Activated CD8-positive, alpha-beta T cell treated with anti-CD3 and anti-CD28 coated beads, Interleukin-2, amount 10 ng/mL, durations not matched to agents 7 days and 5 days (primary cell): ENCODE measurements at places on chromosomes 1 and 21. TPM values are rescaled to one million over a fixed set of nuclear protein-coding genes. Genes with fewer than 3 reads are reported as not detected.
A peak's percentile ranks its signal among the peaks of the same experiment; 100 is the strongest.

DNA sequence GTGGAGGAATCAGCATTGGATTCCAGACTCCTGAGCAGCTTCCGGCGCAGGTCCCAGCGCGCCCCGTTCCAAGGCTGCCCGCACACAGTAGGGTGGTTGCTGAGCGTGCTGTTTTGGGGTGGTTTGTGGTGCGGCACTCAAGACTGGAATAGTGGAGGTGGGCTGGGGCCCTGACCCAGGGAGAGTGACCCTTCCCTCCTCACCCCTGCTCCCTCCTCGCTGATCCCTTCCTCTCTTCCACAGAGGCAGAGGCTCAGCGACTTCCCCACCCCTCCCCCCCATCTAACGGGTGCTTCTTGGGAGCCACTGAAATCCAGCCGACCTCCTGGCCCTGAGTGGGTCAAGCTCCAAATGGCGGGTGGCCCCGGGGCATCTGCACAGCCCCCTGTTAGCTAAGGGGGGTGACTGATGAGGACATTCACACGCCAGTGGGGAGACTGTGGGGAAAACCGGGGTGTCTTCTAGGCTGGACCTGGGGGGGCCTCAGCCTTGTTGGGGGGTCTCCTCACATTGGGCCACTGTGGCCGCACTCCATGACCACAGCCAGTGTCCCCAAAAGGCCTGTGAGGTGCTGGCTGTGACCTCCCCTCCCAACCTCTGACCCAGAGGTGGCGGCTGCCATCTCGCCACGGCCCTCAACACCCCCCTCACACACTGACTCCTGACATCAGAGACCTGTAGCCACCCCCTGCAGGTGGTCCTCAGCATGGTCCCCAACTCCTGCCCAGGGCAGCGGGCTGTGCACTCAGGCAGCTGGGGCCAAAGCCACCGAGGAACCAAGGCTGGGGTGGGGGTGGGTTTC, 3.9 kb upstream of the HES4 start:
- H3K27me3 ChIP-seq: peaks cover 26% of the 10 kb centered on the region
- no peak overlapping the region for H3K27ac ChIP-seq
- H3K4me1 ChIP-seq: peaks cover 29% of the 10 kb centered on the region
- no peaks in the 10 kb centered on the region for H3K36me3 ChIP-seq

DNA sequence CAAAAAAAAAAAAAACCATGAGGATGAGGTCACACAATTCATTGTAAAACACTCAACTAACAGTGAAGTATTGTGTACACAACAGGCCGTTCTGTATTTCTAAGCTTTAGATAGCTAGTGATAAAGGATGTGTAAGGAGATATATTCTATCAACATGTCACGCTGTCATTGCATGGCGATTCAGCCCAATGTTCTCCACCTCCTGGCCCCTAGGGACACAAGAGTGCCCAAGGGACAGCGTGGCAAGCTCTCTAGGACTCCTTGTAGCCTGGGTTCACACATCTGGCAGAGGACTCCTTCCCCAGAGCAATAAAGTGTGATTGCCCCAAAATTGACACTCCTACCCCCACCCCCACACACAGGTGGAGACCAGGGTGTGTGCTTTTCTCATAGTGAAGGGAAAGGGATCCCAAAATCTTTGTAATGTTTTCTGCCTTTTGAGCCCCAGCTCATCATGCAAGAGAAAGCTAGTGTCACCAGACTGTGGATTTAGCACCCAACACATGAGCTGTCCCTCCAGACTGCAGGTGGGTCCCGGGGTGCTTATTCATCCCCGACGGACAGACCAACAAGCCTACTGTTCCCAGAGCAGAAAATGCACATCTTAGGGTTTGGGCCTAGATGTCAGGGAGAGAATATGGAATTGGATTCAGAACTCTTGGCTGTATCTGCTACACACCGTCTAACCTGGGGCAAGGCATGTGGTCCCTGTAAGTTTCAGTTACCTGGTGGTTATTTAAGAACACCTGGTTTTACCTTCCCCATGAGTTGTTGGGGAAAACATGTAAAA, 11.5 kb downstream of the TMPRSS3 start:
- DNase-seq: no peak
- H3K4me1 ChIP-seq: peaks cover 52% of the 10 kb centered on the region
- H3K27me3 ChIP-seq: no peaks in the 10 kb centered on the region

DNA sequence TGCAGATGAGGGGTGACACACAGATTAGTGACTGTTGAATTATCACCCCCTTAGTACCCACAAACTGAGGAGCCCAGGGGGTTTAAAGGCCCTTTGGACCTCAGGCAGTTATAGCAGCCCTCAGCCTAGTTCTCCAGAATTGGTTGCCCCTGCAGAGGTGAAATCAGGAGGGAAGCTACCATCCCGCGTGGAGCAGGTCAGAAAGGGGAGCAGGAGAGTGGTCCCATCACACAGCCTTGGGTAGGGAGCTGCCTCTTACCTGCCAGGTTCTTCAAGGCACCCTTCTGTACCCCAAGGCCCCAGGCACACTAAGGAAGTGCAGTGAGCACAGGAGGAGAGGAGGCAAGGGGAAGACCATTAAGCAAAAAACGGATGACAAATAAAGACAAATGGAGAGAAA, 121.2 kb upstream of the TNR start:
- no peaks in the 10 kb centered on the region for H3K36me3 ChIP-seq
- H3K27ac ChIP-seq: no peak overlapping the region
- H3K4me3 ChIP-seq: no peak overlapping the region

GRCh38 chr21:45513003-45513717, 29.1 kb downstream of the SLC19A1 start:
- H3K27ac ChIP-seq: peak overlapping the region; percentile 15
- H3K4me3 ChIP-seq: no peak overlapping the region
- H3K4me1 ChIP-seq: peaks cover 15% of the 10 kb centered on the region
- DNase-seq: no peak
- peaks cover 16% of the 10 kb centered on the region for H3K36me3 ChIP-seq
- no peaks in the 10 kb centered on the region for H3K27me3 ChIP-seq

- H3K36me3 ChIP-seq: no peaks in the 10 kb centered on the region
- no peak for DNase-seq
- H3K27ac ChIP-seq: no peak overlapping the region
- no peak overlapping the region for H3K4me3 ChIP-seq
Observed at GRCh38 chr1:21434394-21434793, 5.5 kb upstream of the NBPF3 start.

DNA sequence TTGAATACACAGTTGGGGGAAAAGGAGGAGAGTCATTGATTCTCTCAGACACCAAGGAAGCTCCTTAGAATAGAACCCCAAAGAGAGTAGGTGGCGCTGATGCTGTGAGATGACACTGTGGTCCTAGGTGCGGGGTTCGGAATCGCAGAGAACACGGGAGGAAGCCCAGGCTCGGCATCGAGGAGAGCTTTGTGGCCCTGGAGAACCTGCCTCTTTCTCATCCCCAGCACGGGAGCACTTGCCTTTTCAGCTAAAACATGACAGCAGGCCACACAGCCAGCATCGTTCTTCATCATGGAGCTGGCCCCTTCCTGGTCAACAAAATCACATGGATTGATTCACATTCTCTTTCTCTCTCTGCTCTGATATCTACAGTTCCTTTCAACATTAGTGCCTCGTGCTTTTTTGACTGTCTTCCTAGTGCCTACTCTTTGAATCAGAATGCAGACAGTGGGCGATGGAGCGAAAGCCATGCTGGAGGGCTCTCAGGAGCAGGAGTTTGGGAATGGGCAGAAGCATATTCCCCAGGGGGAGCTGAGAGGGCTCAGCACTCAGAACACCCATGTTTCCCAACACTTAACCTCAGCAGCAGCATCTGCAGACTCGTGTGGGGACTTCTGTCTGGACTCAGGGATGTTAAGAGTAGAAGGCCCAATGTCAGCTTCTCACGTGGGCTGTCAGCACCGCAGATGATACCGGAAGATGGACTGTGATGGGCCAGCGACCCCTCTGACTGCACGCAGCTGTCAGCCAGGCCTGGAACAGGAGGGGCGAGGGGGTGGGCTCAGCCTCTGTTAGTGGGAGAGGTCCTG, 539.4 kb downstream of the KIF26B start:
- H3K27ac ChIP-seq: no peak overlapping the region
- no peaks in the 10 kb centered on the region for H3K36me3 ChIP-seq
- DNase-seq: no peak
- peaks cover 3% of the 10 kb centered on the region for H3K27me3 ChIP-seq

- peaks cover 44% of the 10 kb centered on the region for H3K27me3 ChIP-seq
- no peak overlapping the region for H3K4me3 ChIP-seq
- H3K36me3 ChIP-seq: no peaks in the 10 kb centered on the region
- H3K27ac ChIP-seq: no peak overlapping the region
- no peak for DNase-seq
Observed at GRCh38 chr1:168897249-168897648, 168.2 kb upstream of the DPT start.

DNA sequence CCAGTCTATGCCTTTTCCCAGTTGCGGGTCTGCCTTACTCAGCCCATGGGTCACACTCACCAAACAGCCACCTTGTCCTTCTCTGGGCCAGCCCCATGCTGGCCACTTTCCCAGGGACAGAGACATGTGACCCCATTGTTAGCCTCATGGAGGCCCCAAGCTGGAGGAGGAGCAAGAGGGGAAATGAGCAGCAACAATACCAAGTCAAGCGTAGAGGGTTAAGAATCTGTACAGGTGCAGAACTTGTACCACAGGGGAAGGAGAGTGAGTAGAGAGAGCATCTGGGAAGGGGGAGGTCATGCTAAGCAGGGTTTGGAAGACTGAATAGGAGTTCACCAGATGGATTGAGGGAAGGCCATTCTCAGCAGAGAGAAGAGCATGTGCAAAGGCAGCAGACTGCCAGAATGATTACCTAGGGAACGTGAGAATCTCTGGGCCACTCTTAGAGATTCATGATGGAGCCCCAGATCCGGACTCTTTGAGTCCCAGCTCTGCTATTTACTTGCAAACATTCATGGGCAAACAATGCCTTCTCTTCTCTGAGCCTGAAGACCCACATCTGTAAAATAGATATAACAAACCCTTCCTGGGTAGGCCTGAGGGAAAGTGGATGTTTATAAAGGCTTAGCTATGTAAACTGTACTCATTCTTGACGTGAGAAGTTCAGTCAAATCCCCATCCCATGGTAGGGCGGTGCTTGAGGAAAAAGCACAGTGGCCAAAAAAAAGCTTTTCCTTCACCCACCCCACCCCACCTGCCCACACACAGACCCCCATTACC, 2.8 kb upstream of the SLC2A1 start:
- H3K4me1 ChIP-seq: peaks cover 38% of the 10 kb centered on the region
- H3K27me3 ChIP-seq: peaks cover 7% of the 10 kb centered on the region

GRCh38 chr1:20112279-20113000, 6.9 kb downstream of the PLA2G2D start:
- no peaks in the 10 kb centered on the region for H3K36me3 ChIP-seq
- H3K27me3 ChIP-seq: peaks cover 4% of the 10 kb centered on the region
- no peak overlapping the region for H3K27ac ChIP-seq
- no peaks in the 10 kb centered on the region for H3K4me1 ChIP-seq

DNA sequence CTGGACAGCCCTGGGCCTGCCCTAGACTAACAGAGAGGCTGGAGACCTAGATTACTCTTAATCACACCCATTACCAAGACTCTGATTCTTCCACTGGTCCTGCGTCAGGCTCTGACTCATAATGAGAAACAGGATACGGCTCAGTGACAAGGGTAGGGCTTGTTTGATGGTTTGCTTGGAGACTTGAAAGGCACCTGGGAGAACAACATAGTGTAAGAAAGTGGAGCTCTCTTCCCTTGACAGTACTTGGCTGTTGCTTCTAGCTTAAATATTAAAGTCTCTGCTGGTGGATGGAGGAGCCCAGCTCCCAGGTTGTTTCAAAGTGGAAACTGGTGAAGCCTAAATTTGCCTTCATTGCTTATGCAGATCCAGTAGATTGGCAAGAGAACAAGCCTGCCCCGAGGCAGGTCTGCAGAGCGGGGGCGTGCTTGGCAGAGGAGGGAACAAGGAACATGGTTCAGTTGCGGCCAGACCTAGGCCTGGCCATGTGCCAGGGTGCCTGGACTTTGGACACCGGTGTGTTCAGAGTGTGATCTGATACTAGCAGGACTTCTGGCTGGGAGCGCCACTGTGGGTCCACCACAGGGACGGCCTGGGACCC, 480.6 kb downstream of the CAMTA1 start:
- no peaks in the 10 kb centered on the region for H3K36me3 ChIP-seq
- no peak overlapping the region for H3K4me3 ChIP-seq
- DNase-seq: no peak

GRCh38 chr1:30319765-30320580, 403.4 kb downstream of the MATN1 start:
- H3K4me1 ChIP-seq: no peaks in the 10 kb centered on the region
- H3K27me3 ChIP-seq: no peaks in the 10 kb centered on the region
- no peak for DNase-seq
- no peak overlapping the region for H3K27ac ChIP-seq

DNA sequence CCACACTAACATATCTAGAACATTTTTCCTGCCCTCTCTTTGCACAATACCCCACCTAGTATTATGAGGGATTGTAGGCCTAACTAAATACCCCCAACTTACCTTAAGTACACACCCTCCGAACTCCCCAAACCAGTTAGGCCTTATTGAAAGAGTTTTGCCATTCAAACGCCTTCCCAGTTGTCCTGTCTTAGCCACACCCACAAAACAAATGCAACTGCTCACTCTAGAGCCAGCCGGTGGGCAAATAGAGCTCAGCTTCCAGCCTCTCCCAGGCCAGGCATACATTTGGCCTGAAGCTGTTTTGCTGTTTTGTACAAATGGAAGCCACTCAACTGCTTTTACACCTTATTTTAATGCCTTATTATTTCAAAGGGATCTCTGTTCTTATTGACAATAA, 224.2 kb upstream of the RUNX1 start:
- DNase-seq: no peak
- H3K4me1 ChIP-seq: no peaks in the 10 kb centered on the region
- H3K27me3 ChIP-seq: peaks cover 3% of the 10 kb centered on the region
- no peak overlapping the region for H3K27ac ChIP-seq
- H3K4me3 ChIP-seq: no peak overlapping the region
- H3K36me3 ChIP-seq: no peaks in the 10 kb centered on the region

DNA sequence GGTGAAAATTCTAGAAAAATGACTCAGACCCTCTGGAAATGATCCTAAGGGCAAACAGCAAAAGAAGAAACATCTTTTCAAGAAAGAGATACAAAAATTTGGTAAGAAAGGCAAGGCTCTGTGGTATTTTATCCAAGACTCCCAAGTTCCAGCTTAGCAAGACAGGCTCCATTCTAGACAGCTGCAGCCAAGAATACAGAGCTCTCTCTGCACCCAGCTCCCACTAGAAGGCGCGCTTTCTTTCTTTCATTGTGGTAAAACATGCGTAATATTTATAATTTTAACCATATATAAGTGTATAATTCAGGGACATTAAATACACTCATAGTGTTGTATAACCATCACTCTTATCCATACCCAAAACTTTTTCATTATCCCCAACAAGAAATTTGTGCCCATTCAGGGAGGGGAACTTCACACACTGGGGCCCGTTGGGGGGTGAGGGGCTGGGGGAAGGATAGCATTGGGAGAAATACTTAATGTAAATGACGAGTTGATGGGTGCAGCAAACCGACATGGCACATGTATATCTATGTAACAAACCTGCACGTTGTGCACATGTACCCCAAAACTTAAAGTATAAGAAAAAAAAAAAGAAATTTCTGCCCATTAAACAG, 2.2 kb upstream of the HFM1 start:
- H3K36me3 ChIP-seq: no peaks in the 10 kb centered on the region
- no peak overlapping the region for H3K27ac ChIP-seq
- H3K4me1 ChIP-seq: peaks cover 3% of the 10 kb centered on the region

- H3K36me3 ChIP-seq: no peaks in the 10 kb centered on the region
- peaks cover 23% of the 10 kb centered on the region for H3K4me1 ChIP-seq
- H3K27ac ChIP-seq: no peak overlapping the region
- no peak for DNase-seq
- H3K4me3 ChIP-seq: no peak overlapping the region
Observed at GRCh38 chr1:30822006-30822405, 64.4 kb upstream of the LAPTM5 start.

The APCS gene
- not detected for total RNA-seq

The ELAPOR1 gene
- 2.8 TPM for total RNA-seq

The PTGS2 gene
- not detected for total RNA-seq

The NPHS2 gene
- not detected for total RNA-seq

The PTCH2 gene
- total RNA-seq: 1.3 TPM

The GLRX2 gene
- total RNA-seq: 18.7 TPM
